ENCODE measurements at places on chromosomes 12 and 14.

- DNase-seq = no peak
Measured at GRCh38 chr14:29462321-29462720, 465.3 kb downstream of the PRKD1 start.

DNA sequence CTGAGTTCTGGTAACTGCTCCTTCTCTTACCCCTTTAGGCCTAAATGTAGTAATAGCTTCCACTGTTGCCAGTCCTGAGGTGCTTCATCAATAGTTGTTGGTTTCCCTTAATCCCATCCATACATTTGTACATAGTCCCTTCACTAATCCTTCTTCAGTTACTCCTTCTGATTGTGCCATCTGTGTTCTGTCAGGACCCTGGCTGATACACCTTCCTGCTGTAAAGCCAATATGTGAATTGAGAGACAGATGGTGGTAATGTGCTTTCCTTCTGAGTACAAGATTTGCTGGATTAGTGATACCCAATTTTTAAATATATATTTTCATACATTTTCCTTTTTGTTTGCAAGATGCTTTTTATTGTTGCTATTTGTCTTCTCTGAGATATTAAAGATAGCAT lies 66.4 kb downstream of the OTOGL start:
- DNase-seq = no peak

DNA sequence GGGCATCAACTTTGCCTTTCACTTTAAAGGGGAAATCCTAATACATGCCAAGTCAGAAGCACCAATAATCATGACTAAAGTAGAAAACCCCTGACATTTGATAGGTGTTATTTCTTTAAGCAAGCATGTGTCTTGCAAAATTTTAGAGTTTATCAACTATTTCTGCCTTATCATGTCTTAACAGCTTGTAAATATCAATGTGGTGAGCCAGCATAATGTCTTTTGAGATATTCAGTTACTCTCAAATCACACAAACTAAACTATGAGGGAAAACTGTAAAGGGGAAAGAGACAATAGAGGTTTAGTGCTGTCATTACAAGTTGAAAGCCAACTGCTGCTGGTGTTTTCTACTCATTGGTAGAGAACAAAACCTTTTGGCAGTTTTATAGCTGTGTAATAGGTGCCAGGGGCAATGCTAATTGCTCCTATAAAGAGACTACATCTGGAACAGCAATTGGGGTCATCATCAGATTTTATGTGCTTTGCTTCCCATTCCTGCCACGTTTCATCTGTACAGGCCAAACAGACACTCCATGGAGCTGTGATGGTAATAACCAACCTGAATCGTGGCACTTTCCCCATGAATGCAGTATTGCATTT lies 1027.4 kb downstream of the FSCB start:
- DNase-seq = no peak

DNA sequence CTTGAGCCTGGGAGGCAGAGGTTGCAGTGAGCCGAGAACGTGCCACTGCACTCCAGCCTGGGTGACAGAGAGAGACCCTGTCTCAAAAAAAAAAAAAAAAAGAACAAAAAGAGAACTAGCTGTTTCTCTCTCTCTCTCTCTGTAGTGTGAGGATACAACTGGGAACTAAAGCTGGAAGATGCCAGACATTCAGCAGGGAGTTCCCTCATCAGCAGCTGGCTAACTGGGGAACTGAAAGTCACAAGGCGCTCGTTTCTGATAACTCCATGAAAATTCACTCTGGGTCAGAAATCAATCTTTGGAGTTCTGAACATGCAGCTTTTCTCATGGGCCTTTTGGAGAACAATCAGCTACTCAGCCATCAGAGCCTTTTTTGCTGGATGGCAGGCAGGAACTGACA lies 43.5 kb upstream of the MAP1LC3B2 start:
- DNase-seq = no peak

- no peak for DNase-seq
Measured at GRCh38 chr12:54393207-54393609, 8.7 kb upstream of the ZNF385A start.

DNA sequence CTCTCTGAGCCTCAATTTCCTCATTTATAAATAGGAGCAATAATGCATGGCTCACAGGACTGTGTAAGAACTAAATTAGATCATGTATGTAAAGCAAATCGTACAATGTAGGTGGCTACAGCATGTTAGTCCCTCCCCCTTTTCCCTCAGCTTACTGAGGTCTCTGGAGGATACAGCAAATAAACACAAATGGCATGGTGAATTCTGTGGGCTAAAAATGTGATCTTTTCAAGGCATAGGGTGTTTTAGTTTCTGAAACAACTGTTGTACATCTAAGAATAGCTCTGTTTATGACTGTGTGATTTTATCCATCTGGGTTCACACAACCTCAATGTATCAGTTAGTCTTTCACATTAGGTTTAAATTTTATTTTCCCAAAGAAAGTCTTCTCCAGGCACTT lies 121.2 kb upstream of the PLEKHG7 start:
- DNase-seq = no peak

- no peak for DNase-seq
Measured at GRCh38 chr12:71046215-71046614, 111.6 kb downstream of the TSPAN8 start.

GRCh38 chr14:58439476-58439875 lies 12.0 kb downstream of the KIAA0586 start:
- no peak for DNase-seq

- peak; percentile 100 for DNase-seq
Measured at GRCh38 chr12:65536876-65537681, 258.6 kb downstream of the MSRB3 start.

DNA sequence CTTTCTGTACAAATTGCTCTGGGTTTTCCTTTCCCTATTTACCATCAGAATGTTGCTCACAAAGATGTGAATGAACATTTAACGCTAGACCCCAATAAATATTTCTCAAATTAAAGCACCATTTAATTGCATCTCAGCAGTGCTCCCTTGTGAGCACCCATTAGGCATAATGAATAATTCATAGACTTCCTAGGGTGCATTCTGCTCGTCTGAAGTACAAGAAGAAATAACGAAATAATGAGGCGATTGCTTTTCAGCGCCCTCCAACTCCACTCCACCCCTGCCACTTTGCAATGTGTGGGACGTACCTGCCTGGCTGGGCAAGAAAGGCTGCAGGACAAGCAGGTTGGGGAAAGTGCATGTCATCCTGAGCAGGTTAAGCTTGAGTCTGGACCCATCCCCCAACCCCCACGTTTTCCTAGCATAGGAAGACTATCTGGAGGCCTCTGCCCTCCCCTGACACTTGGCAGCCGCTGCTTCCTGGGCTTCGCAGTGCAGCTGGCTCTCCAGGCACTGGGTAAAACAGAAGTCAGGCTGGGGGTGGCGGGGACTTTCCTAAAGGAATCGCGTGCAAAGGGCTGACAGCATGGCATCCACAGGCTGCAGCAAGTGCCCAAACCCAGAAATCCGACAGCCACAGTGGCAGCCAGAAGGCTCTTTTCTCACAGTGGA lies 253.7 kb downstream of the DUSP6 start:
- no peak for DNase-seq

- no peak for DNase-seq
Measured at GRCh38 chr14:24417832-24418491, 11.5 kb downstream of the CBLN3 start.

All from HCT116 (cell line).